Placental pericyte (primary cell): ENCODE measurements at places on chromosomes 1 and 21. TPM values are rescaled to one million over a fixed set of nuclear protein-coding genes. Genes with fewer than 3 reads are reported as not detected.

The SLC30A10 gene
- not detected in 2 replicates for total RNA-seq

The S100A14 gene
- not detected in 2 replicates for total RNA-seq

The AGT gene
- 0.14 and 1.3 TPM in 2 replicates for total RNA-seq

The PCP4L1 gene
- not detected in 2 replicates for total RNA-seq

The CTNNBIP1 gene
- total RNA-seq: 15.3 and 42.4 TPM in 2 replicates

The CFH gene
- 8.6 and 10.5 TPM in 2 replicates for total RNA-seq

The ZBTB7B gene
- total RNA-seq: 30.4 and 31.4 TPM in 2 replicates

The S100A1 gene
- total RNA-seq: 0.14 and 0.44 TPM in 2 replicates

The SMIM1 gene
- total RNA-seq: 1.1 and 2.6 TPM in 2 replicates

The ST6GALNAC3 gene
- total RNA-seq: 0.57 TPM in 1 of 2 replicates, not detected in the other

The NPHS2 gene
- not detected in 2 replicates for total RNA-seq

The ORC1 gene
- 0.44 and 14.6 TPM in 2 replicates for total RNA-seq

The CRTC2 gene
- total RNA-seq: 7.7 and 8.3 TPM in 2 replicates

The NFIA gene
- 5.3 and 5.9 TPM in 2 replicates for total RNA-seq

The PTPRC gene
- total RNA-seq: 0.29 TPM in 1 of 2 replicates, not detected in the other

The DESI2 gene
- total RNA-seq: 34.1 and 64.1 TPM in 2 replicates

The CHRNB2 gene
- total RNA-seq: under 0.01 TPM in 1 of 2 replicates, not detected in the other

The LRRC53 gene
- not detected in 2 replicates for total RNA-seq

The FGGY gene
- 9.8 and 12.9 TPM in 2 replicates for total RNA-seq

The DPT gene
- total RNA-seq: under 0.01 and 0.29 TPM in 2 replicates

The RGS18 gene
- not detected in 2 replicates for total RNA-seq
